ENCODE measurements at places on chromosomes 3 and 15.

GRCh38 chr15:78101423-78102105, 9.2 kb downstream of the SH2D7 start:
- DNase-seq: no peak

- DNase-seq: no peak
Observed at GRCh38 chr3:6654670-6655069, 206.2 kb upstream of the GRM7 start.

DNA sequence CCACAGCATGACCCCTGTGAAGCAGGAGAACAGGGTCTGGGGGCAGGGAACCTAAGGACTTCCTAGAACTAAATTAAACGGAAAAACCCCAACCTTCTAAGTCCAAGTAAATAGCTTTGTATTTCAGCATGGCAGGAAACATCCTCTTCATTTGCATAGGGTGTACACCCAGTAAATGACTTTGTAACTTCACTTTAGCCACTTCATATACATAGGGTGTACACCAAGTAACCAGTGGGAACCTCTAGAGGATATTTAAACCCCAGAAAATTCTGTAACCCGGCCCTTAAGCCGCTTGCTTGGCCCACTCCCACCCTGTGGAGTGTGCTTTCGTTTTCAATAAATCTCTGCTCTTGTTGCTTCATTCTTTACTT, 41.8 kb downstream of the FSD2 start:
- no peak for DNase-seq

- no peak for DNase-seq
Observed at GRCh38 chr15:59873644-59874272, 130.4 kb upstream of the FOXB1 start.
